ENCODE measurements at places on chromosomes 5 and 9.

- no peak for DNase-seq
Measured at GRCh38 chr5:159471904-159472303, 141.6 kb upstream of the IL12B start.

DNA sequence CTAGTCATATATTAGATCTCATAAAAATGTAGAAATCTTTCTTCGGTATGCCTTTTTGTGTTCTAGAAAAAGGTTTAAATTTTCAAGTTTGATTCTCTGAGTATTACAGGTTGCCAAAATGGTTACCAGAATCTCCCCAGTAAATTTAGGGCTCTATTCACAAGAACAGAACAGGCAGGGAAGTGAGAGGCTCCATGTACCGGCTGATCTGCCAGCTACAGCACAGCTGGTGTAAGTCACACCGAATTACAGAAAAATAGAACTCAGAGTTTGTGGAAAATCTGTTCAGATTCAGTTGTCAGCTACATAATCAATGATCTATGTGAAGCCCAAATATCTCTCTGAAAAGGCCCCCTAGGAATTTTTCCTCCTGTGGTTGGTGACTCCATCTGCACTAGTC, 10.5 kb downstream of the FAM81B start:
- no peak for DNase-seq

DNA sequence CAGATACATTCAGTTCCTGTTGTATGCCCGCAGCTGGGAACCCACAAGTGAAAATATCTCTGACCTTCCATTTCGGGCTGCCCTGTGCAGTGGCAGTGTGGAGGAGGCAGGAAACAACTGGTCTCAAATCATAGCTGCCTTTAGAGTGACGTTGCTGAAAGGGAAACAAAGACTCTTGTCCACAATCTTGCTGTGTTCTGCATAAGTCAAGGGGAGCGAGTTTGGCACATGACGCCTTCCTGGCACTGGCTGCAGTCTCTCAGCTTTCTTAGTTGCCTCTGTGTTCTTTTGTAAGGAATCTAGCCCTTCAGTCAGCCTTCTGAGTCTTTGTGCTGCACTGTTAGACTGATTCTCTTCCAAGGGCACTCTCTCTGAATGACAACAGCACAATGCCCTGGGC, 24.0 kb downstream of the ADAMTS16 start:
- DNase-seq: no peak

- no peak for DNase-seq
Measured at GRCh38 chr5:96110300-96110699, 148.6 kb upstream of the ELL2 start.

DNA sequence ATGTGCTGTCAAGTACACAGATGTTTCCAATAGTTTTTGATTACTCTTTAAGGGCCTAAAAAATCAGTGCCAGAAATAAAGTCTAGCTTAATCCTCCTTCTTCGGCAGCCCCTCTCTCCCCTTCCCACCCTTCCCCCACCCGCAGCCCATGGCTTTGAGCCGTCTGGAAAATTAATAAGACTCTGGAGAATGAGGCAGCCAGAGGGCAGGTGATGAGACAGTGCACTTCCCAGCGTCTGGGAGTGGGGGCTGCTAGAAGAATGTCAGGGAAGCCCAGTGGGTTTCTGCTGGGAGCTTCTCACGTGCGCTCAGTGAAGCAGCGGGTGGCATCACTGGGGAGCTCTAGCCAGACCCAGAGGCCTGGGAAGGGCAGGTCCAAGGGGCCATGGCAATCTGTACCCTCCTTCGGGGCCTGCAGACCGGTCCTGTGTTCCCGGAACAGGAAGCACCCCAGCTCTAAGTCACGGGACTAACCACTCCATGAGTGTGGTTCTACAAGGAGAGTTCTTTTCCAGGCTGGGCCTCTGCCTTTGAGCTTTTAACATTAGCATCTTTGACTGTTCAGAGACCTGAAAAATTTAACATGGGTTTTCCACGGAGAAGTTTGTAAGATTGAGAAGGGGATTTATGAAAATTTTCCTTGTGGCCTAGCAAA, 164.8 kb upstream of the OTULINL start:
- DNase-seq: no peak

- no peak for DNase-seq
Measured at GRCh38 chr9:134555094-134555650, 86.4 kb upstream of the COL5A1 start.

DNA sequence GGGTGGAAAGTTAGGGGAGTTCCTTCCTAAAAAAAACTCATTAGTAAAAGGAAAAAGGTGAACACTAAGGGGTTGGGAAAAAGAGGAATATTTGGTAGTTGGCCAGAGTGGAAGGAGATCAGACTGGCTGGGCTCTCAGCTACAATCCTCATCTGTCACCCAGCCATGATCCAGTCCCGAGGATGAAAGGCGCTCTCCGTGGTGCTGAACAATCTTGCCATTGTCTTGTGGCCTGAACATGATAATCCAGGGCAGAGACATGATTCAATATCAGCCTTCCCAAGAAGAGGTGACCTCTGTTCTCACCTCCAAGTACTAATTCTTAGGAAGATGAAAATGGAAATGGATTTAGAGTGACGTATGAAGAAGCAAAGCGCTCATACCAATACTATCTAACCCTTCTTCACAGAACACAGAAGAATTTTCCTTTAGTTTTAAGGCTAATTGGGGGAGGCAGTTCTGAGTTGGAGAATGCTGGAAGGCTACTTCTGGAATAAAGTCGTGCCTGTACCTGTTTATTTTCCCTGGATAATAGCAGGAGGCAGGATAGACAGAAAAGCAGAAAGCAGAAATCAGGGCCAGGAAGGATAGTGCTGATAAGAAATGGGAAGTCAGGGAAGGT, 36.6 kb upstream of the MYORG start:
- no peak for DNase-seq

DNA sequence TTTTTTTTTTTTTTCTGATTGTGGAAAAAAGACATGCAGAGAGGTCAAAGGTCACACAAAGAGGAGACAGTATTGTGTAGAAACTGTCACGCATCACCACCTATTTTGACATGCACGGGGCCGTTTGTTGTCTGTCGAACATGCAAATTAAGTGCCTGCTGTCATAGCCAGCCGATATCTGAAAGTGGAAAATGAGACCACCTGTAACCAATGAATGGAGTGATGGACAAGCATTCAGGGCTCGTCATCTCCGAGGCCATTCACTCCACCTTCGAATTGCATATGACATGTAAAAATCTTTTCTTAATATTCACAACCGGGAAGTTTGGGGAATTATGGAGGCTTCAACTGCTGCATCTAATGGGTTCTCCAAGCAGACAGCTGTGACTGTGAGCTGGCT, 512.2 kb upstream of the ADAMTS16 start:
- DNase-seq: no peak

DNA sequence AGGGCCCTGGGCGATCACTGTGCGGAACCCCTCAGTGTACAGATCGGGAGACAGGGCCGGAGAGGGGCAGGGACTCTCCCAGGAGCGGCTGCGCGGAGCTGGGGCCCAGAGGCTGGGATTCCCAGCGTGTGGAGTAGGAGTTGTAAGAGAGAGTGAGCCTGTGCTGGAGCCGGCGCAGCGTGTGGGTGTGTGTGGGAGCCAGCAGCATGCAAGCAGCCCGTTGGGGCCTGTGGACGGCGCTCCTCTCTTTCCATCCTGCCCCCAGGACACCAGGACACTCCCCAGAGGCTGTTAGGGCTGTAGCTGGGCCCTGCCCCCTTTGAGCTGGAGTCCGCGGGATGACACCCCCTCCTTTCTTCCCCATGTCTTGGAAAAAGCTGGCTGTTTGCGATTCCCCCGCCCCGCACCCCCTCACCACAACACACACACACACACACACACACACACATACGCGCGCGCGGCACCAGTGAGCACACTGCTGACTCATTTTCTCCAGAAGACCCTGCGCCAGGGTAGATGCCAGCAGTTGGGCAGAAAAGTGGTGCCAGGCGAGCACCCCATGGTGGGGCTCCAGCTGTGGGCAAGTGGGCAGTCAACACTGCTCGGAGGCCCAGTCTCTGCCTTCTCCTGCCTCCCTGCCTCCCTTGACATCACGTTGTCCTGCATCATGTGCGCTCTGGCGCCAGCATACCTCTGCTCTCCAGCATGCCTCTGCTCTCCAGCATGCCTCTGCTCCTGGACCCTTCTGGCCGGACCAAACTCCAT, 1.5 kb downstream of the COL27A1 start:
- no peak for DNase-seq

DNA sequence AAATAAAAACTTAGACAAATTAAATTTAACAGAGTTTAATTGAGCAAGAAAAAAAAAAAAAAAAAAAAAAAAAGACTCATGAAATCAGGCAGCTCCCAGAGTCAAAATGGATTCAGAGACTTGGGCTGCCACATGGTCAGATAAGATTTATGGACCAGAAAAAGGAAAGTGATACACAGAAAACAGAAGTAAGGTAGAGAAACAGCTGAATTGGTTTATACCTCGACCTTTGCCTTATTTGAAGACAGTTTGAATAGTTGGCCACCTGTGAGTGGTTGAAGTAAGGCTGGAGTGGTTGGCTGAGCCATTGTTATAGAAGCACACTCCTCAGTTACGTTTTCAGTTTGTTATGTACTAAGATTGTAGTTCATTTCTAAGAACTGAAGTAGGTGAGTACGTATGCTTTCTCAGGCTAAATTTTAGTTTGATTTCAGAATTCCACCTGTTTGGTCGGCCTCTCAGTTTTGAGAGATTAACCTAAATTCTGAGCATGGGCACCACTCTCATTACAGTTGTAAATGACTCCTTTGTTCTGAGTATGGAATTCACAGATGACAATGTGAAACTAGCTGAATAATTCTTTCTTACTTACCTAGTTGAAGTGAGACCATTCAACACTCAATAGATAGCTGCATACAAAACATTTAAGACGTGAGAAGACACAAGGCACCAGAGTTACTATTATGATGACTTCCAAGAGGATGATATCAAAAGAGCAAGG, 149.0 kb downstream of the AOPEP start:
- DNase-seq: no peak

DNA sequence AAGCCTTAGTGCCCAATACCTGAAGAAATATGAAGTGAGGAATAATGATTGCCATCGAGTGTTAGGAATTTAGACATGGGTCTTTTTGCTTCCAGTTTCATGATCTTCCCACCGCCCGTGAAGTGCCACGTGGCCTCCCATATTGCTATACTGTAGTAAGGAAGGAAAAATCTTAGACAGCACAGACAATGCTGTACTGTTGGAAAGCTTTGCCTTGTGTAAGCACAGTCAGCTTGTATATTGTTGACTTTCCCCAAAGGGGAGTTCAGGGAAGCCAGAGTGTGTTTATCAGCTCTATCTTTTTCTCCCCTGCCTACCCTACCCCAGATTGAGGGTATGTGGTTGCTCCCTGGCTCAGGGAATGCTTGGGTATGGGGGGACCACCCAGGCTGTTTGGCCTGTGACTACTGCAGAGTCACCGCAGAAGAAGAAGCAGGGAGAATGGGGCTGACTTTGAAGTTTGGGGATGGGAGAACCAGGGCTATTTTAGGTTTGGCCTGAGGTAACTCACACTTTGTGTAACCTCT, 161.8 kb upstream of the MEF2C start:
- DNase-seq: no peak

DNA sequence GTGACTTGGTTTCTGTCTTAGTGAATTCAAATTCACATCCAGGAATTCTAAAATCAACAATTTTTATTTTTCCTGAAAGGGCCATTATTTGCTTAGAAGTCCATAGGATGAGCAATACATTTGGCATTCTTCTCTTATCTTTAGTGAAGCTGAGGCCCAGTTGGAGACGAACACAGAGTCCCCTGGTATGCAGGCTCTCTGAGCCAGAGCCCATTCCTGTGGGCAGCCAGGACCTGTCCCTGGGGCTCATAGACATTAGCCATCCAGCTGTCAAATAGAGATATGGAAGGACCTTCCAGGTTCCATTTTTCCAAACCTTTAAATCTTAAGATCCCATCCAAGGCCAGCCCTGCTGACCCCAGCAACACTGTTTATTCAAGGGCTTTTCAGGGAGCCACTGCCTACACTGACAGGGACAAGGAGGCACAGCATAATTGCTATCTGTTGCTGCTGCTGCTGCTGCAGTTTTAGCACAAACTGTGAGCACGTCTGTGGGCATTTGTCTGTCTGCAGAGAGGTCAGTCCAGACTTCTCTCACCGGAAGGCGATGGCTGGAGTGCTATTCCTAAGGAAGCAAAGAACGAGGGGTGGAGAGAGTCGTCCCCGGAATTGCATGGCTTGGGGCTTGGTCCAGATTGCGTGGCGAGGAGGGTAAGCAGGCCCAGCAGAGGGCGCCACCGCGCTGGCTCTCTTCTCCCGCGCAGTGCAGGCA, 639.0 kb downstream of the CCDC171 start:
- no peak for DNase-seq

- no peak for DNase-seq
Measured at GRCh38 chr5:55681301-55681700, 30.8 kb downstream of the SLC38A9 start.

DNA sequence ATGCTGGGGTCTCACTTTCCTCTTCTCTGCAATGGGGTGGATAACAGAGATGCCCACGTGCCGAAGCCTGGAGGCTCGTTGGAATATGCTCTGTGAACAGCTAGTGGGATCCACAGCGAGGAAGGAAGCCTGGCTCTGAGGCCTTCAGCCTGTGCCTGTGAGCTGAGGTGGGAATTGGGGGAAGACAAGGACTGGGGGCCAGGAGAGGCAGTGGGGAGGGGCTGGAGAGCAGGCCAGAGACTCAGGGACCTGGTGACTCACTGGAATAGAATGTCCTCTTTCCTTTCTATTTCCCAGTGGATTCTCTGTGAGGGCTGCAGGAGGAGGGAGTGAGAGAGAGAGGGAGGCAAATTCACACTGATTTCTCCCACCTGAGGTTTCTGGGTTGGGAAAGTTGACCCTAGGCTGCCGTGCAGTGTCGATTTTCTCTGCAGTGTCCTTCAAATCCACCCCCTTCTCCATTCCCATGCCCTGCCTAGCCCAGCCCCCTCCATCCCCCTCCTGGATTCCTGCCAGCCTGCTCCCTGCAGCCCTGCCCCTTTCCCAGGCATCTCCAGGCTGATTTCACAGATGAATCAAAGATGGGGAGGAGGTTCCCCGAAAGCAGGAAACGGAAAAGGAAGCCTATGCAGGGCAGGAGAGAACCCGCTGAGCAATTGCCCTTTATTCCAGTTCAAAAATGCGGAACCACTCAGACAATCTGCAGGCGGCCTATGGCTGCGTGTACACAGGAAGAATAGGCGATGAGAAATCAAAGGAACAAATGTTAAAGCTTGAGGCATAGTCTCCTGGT, 1.4 kb upstream of the SPAAR start:
- DNase-seq: no peak

GRCh38 chr9:23123048-23123632, 676.5 kb downstream of the DMRTA1 start:
- no peak for DNase-seq

GRCh38 chr9:27584931-27585330, 11.7 kb upstream of the C9orf72 start:
- no peak for DNase-seq
